Inflammatory macrophage treated with lipopolysaccharide for 1 hour (primary cell): ENCODE measurements at places on chromosomes 5 and 9.

DNA sequence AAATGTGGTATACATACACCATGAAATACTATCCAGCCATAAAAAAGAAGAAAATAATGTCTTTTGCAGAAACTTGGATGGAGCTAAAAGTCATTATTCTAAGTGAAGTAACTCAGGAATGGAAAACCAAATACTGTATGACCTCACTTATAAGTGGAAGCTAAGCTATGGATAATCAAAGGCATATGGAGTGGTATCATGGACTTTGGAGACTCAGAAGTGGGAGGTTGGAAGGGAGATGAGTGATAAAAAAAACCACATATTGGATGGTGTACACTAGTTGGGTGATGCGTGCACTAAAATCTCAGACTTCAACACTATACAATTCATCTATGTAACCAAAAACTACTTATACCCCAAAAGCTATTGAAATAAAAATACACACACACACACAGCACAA is 24.5 kb downstream of the ADAMTS12 start:
- no peak for DNase-seq

DNA sequence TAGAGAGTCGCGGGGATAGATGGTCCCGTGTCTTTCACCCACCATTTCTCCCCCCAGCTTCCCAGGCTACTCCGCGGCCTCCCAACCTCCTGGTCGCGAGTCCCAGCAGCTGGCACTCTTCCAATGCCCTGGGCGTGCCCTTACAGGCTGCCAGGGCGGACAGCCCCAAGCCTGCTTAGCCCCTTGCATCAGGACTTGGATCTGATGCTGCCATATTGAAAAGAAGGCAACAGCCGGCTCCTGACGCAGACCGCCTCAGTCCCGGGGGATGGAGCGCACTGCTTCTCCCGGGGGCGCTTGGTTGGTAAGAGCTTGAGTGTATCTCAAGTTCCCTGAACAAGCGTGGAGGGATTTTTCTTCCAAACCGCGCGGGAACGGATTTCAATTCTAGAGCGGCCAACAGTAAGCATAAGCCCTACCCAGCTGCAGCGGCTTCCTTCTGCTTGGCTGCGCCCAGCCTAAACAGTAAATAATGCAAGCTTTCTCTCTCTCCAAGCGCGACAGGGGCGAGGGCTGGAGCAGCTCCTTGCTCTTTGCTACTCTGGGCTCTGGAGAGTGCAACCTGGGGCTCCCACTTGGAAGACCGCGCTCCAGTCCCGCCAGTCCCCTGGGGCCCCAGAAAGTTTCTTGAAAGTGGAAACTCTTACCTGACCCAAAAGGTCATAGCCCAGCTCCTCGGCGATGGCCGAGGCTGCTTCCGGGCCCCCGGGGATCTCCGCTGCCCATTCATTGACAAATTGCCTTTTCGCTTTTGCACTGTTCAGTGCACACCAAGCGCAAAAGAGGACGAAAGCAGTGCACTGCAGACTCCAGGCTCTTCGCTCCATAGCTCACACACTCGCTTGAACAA is 607 bp downstream of the PCSK1 start:
- DNase-seq, result no peak

- DNase-seq, result no peak
These were observed 39.3 kb downstream of the NTNG2 start for GRCh38 chr9:132201139-132201538.

- DNase-seq, result peak; percentile 72
These were observed 163.6 kb upstream of the PRLR start for GRCh38 chr5:35393901-35394300.

DNA sequence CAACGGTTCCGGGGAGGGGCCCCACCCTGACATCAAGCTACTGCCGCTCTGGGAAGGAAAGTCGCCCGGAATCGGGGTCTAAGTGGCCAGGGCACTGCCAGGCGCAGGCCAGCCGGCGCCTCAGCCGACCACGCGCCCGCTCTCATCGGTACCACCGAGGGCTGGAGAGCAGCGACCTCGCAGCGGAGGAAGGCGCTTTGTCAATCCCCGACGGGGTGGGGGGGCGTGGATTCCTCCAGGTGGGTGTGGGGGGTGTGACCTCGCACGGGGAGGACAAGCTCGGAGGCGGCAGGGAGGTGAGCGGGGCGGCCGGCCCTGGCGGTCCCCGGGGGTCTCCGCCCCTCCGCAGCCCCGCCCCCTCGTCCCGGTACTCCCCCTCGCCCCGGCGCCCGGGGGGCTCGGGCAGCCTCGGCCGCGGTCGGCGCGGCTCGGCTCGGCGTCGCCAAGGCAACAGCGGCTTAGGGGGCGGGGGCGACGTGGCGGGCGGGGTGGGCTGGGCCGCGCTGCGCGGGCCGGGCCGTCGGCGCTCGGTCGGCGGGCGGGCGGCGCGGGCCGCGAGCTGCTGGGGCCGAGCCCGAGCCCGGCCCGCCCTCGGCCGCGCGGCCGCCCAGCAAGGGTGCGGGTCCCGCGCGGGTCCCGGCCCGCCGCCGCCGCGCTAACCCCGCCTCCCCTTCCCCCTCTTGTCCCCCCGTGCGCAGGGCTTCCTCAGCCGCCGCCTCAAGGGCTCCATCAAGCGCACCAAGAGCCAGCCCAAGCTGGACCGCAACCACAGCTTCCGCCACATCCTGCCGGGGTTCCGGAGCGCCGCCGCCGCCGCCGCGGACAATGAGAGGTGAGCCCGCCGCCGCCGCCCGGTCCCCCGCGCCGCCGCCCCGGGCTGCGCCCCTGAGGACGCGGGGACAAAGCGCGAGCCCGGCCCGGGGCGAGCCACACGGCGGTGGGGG is 47.5 kb downstream of the DAB2IP start:
- DNase-seq, result no peak

DNA sequence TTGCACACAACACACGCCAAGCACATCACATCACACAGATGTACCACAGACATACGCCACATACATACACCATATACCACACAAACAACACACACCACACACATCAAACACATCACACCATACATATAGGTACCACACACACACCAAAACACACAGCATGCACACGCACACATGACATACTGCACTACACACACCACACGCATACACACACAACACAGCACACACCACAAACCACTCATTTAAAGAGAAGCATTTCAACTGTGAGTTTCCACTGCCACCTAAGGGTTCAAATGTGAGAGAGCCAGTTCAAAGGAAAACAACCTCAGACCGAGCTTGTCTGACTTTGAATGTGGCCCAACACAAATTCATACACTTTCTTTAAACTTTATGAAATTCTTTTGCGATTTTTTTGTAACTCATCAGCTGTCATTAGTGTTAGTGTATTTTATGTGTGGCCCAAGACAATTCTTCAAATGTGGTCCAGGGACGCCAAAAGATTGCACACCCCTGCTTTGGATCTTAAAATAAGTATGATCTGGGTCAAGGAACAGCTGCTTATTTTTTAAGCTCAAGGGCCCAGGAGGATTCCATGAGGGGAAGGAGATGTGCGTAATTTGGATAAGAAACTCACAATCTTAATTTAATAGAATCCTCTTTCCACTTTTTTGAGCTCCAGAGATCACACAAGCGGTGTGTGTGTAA is 494.6 kb downstream of the GADD45G start:
- DNase-seq, result peak; percentile 59

DNA sequence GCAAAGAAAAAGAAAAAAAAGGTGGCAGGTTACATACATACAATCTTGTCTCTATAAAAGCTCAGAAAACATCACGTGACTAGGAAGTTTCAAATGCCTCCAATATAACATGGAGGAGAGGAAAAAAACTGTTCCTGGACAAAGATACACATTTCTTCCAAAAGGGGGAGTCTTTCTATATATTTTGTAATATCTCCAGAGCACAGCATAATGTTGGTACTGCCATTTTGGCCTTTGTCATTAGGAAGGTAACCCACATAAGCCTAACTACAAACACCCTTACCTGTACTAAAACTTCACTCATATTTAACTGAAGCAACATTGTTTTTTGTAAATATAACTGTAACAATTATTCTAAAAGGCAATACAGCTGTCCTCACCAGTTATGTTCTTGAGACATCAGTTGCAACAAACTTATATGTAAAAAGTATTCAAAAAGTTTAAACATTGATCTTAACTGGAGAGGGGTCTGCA is 1.2 kb upstream of the BTF3 start:
- peak; percentile 23 for DNase-seq

- DNase-seq, result no peak
These were observed 15.4 kb upstream of the VDAC1 start for GRCh38 chr5:134020188-134020587.
